ENCODE measurements at places on chromosomes 13 and 19. TPM values are rescaled to one million over a fixed set of nuclear protein-coding genes. Genes with fewer than 3 reads are reported as not detected.
A peak's percentile ranks its signal among the peaks of the same experiment; 100 is the strongest.

Gene ZBTB32
- not detected for total RNA-seq

Gene ATP4B
- not detected for total RNA-seq

Gene ZNF723
- total RNA-seq = not detected

DNA sequence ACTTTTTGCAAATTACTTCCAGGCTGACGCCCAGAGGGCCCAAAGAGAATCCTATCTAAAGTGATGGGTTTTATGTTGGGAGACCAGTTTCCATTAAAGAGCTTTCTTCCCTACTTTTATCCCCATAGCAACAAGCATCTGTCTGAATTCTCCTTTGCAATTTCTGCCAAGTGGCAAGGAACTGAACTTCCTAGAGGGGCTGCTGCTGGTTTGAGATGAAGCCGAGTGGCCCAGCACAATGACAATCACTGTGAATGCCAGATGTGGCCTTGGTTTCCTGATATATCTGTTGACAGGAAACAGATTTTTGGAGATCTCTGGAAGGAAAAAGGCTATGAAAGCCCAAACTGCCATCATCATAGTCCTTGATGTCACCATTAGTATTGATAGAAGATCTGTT is 198.6 kb downstream of the OXGR1 start:
- DNase-seq = no peak

DNA sequence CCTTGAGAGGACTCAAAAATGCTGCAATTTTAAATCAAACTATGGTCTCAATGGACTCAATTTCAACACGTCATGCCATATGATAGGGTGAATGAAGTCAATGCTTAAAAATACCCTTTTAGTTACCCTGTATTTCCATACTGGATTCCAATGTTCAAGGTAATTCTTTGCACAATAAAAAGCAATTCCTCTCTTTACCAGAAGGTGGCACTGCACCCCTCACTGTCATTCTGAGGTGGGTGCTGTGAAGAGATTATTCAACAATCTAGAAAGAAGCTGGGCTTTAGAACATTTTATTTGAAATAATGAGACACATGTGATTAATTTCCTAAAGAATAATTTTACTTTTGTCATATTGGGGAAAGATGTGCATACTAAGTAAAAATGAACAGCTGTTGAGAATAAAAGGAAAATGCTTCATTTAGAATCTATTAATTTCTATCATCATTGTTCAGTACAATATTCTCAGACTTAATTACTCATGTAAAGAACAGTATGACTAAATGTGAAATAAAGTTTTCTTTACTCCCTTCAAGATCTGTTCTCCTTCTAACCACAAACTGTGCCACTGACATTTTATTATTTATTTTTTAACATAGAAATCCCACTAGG is 789.1 kb downstream of the GPC5 start:
- DNase-seq = no peak

DNA sequence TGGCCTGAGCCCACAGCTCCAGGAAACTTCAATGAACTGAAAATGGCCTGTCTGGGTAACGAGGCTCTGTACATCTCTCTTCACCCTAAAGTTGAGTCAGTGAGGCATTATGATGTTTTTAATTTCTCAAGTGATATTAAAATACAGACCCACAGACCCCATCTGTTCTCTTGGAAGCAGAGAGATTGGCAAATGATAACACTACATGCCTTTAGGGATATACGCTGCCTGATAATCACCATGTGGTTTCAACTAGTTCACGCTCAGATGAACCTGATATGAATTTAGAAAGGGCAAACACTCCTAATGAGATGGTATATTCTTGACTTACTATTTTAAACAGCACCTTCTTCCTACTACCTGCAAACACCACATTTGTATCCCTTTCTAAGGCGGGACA is 127.5 kb downstream of the RFC3 start:
- no peak for DNase-seq

Gene LGI4
- 0.20 TPM for total RNA-seq

Gene STARD13
- 11.7 TPM for total RNA-seq

- no peak for DNase-seq
These were observed 203.2 kb downstream of the TUBA3C start for GRCh38 chr13:18978447-18978846.

- no peak for DNase-seq
These were observed 7.3 kb downstream of the PPP6R1 start for GRCh38 chr19:55251341-55252081.

Gene ABCC4
- 10.7 TPM for total RNA-seq

GRCh38 chr19:1582201-1582600 is 10.5 kb downstream of the MBD3 start:
- no peak for DNase-seq

DNA sequence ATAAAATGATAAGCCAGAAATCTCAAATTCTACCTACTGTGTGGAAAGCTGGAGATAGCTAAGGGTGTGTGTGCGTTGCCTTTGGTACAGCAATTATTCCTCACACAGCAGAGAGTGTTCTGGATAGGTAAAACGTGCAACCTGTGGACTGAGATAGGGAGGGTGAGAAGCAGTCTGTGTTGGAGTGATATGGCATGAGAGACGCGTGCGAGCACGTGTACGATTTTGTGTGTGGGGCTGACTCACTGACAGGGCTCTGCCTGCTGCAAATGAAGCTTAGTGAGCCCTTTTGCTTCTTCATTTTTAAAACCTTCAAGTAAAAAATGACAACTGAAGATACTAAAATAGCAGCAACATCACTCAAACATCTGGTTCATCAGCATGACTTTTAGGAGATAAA is 35.7 kb upstream of the SLC10A2 start:
- DNase-seq = no peak

- no peak for DNase-seq
These were observed 4.8 kb upstream of the CTXN1 start for GRCh38 chr19:7930765-7931164.

Gene ABHD17A
- total RNA-seq = 46.5 TPM

- DNase-seq = no peak
These were observed 1169.6 kb downstream of the EFNB2 start for GRCh38 chr13:105365831-105366230.

GRCh38 chr13:113080361-113080831 is 25.2 kb upstream of the F7 start:
- no peak for DNase-seq

DNA sequence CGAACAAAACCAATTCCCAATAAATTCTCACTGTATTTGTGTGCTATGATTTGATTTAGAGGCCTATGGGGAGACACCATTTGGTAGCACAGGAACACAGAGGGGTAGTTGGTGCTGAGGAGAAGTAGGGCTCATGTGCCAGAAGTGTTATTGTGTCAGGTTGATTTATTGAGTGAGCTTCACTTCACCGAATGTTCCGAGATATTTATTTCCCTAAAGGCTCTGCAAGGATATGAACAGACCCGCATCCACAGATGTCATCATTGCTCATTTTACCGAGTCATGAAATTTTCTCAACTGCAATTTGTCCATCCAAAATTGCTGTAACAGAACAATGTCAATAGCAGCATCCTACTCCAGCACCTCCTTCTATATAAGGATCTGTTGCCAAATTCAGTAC is 69.5 kb downstream of the DACH1 start:
- no peak for DNase-seq

Gene ERFL
- 0.84 TPM for total RNA-seq

GRCh38 chr13:36447501-36447900 is 15.2 kb downstream of the CCNA1 start:
- no peak for DNase-seq

GRCh38 chr13:44197791-44198770 is 175.5 kb upstream of the SERP2 start:
- DNase-seq = no peak

- no peak for DNase-seq
These were observed 98.3 kb upstream of the KLF5 start for GRCh38 chr13:72960541-72960940.

- no peak for DNase-seq
These were observed 64.0 kb downstream of the SERP2 start for GRCh38 chr13:44437356-44438233.

DNA sequence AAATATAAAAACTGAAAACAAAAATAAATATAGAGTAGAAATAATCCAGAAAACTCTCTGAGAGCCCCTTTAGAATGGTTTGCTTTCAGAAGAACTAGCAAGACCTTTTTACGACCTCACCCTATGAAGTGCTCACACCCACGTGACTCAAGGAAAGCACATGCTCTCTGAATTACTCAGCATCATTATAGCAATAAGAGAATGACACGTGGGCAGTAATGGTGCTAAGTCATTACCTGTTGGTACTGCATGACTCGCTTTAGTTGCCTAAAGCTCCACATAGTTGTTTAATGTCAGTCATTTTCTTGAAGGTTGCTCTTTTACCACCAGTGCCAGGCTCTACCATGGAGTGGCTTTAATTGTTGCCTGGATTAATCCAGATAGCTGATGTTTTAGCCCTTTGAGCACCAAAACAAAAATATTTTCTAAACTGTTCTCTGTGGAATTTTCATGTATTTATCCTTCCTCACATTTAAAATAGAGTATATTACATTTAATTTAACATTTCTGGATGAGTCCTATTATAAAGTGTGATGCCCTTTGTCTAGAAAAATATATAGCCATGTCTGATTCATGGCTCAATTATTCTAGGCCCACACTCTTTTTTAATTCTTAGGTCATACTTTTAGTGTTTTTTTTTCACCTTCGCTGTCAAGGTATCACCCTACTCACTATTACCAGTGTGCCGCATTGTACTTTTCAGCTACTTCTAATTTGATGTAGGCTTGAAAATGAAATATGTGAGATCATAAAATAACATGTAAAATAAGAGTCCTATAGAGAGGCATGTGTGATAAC is 56.8 kb downstream of the THSD1 start:
- no peak for DNase-seq

GRCh38 chr13:36445891-36446351 is 13.6 kb downstream of the CCNA1 start:
- DNase-seq = no peak

- peak; percentile 59 for DNase-seq
These were observed 678 bp downstream of the ISOC2 start for GRCh38 chr19:55460670-55461258.
